Activated CD4-positive, alpha-beta T cell treated with anti-CD3 and anti-CD28 coated beads, Interleukin-10, Interleukin-2, amounts not matched to agents 100 ng/mL and 50 ng/mL, durations not matched to agents 16 hours and 8 hours (primary cell): ENCODE measurements at places on chromosomes 5 and 9.

DNA sequence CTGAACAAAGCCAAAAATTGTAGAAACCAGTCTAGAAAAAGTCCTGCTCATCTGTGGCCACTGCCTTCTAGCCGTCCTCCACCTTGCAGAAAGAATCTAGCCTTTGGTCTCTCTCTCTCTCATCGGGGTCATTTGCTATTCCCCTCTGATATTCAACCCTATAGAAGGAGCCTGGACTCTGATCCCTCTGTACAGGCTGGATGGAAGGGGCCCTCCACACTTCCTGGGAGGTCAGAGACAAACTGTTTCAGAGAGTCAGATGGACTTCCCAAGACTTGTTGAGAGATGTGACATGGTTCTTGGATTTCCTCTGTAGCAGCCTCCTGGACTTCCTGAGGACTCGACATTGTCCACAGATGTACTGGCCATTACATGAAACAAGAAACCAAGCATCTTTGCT lies 85.0 kb upstream of the RUSC2 start:
- no peak for DNase-seq

DNA sequence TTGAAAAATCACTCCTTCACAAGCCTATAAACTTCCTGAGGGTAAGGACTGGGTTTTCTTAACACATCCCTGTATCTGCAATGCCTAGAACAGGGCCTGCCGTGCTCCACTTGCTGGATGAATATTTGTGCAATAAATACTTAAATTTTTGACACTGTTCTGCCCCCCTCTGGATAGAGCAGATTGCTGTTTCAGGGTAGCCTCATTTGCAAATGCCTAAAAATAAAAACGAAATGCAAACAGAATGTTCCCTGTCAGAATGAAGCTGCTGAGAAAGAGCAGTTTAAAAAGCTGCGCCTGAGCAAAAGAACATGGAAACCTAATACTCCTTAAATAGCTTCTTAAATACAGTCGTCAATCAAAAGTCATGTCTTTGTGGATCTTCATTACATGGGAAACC lies 385.3 kb downstream of the PRELID2 start:
- DNase-seq = no peak

- DNase-seq = no peak
Observed at GRCh38 chr9:69085569-69086283, 50.2 kb downstream of the FXN start.

- DNase-seq = no peak
Observed at GRCh38 chr9:101587332-101588043, 7.3 kb downstream of the PPP3R2 start.

DNA sequence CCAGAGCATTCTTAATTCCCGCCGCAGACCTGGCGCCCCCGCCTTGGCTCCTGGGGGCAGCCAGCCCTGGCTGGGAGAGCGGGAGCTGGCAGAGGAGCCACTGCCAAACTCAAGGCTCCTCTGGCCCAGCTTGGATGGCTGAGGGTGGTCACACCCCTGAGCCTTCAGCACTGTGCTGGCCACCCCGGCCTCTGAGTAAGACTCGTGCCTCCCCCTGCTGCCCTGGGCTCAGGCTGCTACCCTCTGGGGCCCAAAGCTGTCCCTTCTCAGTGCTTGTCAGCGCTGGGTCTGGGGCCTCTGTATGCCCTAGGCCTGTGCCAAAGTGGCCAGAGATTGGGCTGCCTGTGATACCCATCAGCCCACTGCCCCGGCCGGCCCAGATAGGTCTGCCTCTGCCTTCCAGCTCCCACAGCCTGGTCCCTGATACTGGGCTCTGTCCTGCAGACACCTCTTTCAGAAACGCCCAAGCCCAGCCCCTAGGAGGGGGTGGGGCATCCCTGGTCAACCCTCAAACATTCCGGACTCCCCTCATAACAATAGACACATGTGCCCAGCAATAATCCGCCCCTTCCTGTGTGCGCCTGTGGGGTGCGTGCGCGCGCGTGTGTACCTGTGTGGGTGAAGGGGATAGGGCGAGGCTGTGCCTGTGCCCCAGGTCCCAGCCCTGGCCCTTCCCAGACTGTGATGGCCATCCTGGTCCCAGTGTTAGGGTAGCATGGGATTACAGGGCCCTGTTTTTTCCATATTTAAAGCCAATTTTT lies 4.4 kb upstream of the PRR7 start:
- no peak for DNase-seq

GRCh38 chr9:107737987-107738743 lies 248.6 kb upstream of the KLF4 start:
- DNase-seq = no peak

- peak; percentile 81 for DNase-seq
Observed at GRCh38 chr5:156934450-156935211, 28.4 kb downstream of the TIMD4 start.

DNA sequence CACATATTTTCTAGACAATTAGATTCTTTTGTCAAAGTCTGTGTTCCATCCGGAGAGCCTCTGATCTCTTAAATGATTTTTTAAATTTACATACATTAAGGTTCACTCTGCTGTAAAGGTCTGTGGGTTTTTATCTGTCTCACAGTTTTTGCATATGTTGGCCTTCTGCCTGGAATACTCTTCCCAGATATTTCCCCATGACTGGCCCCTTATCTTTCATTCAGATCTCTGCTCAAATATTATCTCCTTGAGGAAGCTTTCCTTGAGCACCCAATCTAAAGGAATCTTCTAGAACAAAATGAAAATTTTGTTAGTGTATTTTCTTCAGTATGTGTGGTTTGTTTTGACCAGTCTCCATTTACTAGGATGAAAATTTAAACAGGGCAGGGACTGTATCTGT lies 26.3 kb downstream of the FAF2 start:
- no peak for DNase-seq

DNA sequence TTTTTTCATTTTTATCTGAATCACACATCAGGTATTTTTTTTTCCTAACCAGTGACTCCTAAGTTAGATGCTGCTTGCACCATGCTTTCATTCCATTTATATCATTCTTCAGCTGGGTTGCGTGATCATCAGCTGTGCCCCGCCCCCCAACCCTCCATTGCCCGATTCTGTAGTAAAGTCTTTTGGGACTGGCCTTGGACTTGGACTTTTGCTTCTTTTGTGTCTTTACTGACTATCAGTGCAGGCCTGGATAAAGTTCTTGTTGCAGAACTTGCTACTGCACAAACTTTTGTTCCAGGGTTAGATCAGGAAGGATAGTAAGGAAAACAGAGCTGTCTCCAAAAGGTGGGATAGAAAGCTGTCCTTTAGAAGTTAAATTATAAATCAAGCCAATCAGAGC lies 38.5 kb downstream of the SLC22A5 start:
- no peak for DNase-seq

- no peak for DNase-seq
Observed at GRCh38 chr9:79387101-79387835, 184.5 kb upstream of the TLE4 start.

GRCh38 chr9:127546125-127546832 lies 65.8 kb upstream of the STXBP1 start:
- no peak for DNase-seq

GRCh38 chr9:25449503-25449902 lies 228.7 kb downstream of the TUSC1 start:
- DNase-seq = no peak

GRCh38 chr9:31347082-31347617 lies 1037.3 kb upstream of the ACO1 start:
- peak; percentile 71 for DNase-seq

- DNase-seq = peak; percentile 13
Observed at GRCh38 chr5:62395210-62395950, 8.3 kb downstream of the DIMT1 start.

DNA sequence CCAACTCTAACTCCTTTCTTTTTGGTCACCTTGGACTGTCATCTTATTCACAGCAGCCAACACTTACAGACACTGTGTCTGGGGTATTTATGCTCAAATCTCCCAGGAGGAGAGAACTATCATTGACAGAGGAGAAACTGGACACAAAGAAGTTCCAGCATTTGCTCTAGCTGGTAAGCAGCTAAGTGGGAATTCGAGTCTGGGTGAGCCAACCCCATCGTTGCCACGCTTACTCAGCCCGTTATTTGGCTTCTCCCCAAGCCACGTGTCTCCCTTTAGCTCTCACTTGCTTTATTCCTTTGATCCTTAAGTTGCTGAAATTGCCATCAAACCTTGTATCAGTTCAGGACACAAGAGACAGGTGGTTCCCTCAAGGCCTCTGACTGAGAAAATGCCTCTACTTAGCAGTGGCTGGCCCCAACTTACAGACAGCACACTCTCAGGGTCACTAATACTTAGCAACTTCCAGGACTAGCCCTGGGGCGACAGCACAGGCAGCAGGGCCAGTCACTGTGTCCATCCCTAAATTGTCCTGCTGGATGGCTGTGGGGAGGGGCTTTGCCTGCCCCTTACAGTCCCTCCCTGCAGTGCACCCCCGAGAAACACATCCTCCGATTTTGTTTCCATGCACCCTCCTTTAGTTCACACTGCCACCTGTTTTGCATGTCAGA lies 1.4 kb downstream of the SLC36A2 start:
- no peak for DNase-seq

DNA sequence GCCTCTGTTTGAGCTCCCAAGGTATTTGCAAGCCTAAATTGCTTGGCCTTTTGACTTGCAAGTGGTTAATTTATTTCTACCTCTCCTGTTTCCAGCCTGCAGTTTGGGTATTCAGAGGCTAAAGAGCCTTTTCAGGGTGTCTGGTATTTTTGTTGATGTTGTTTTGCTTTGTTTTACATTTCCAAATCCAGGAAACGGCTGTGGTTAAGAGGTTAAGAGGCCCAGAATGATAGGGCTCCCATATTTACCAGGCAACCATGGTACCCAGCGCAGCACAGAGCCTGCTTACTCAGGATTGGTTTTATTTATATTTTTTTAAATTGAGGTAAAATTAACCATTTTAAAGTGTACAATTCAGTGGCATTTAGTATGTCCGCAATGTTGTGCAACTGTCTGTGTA lies 92.1 kb downstream of the PDZD2 start:
- DNase-seq = peak; percentile 21

GRCh38 chr5:93406971-93407401 lies 174.0 kb downstream of the NR2F1-AS1 start:
- no peak for DNase-seq

DNA sequence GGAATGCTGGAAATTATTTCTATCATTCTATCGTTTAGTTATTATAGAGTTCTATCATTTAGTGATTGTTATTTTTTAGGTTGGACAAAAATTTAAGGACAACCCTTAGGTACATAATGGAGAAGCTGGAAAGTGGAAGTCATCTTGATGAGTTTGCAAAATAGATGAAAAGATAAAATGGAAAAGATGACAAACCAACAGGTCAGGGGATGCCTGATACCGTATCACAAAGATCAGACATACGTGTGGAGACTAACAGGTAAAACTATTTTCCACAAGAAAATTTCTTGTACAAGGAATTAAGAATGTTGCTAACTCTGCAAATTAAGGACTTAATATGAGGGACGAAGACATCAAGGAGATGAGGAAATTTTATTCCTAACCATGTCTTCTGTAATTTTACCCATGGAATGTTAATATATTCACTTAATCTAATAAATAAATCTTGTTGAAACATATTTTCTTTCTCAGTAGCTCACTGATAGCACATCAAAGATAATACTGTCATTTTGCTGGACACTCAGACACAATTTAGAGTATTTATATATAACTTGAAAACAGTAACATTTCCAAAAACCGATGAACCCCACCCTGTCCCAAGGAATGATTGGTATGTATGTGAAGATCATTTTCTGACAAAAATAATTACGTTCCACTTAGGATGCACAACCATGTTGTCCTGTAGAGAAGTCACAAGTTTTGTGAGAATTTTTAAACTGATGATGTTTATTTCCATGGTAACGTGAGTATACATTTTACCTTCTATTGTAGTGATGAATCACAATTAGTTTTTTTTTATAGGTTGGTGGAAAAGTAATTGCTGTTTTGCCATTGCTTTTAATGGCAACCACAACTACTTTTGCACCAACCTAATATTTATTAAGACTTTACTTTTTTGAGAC lies 2.6 kb downstream of the LURAP1L start:
- no peak for DNase-seq

DNA sequence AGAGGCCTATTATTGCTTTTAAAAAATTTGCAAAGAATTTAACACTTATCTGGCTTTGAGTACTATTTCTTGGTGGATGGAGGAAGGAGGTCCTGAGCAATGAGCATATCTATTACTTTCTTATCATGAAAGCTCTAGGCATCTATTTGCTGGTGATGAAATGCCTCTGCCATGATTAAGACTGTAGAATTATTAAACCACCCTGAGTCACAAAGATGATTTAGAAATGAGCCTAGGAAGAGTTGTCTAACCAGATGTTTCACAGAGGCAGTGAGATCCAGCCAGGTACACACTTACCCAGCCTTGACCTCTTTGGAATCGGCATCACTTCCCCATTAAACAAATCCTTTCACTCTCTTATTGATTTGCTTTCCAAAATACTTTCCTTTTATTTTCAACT lies 304.4 kb upstream of the KIF2A start:
- no peak for DNase-seq

- DNase-seq = no peak
Observed at GRCh38 chr5:81767097-81767496, 16.2 kb upstream of the SSBP2 start.

DNA sequence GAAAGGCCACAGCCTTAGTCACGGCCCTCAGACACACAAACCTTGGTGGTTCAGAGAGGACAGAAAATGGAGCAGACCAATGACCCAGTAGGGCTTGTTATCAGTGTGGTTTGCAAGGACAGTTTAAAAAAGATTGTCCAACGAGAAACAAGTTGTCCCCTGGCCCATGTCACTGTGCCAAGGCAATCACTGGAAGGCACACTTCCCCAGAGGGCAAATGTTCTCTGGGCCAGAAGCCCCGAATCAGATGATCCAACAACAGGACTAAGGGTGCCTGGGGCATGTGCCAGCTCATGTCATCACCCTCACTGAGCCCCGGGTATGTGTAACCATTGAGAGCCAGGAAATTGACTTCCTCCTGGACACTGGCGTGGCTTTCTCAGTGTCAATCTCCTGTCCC lies 950.1 kb upstream of the CTNND2 start:
- no peak for DNase-seq

- DNase-seq = no peak
Observed at GRCh38 chr5:9071074-9071473, 474.8 kb downstream of the SEMA5A start.

- no peak for DNase-seq
Observed at GRCh38 chr5:81350507-81350906, 43.4 kb downstream of the ACOT12 start.

GRCh38 chr9:15205632-15206420 lies 101.2 kb downstream of the TTC39B start:
- no peak for DNase-seq

- DNase-seq = peak; percentile 36
Observed at GRCh38 chr5:14663734-14664269, 716 bp upstream of the OTULIN start.

DNA sequence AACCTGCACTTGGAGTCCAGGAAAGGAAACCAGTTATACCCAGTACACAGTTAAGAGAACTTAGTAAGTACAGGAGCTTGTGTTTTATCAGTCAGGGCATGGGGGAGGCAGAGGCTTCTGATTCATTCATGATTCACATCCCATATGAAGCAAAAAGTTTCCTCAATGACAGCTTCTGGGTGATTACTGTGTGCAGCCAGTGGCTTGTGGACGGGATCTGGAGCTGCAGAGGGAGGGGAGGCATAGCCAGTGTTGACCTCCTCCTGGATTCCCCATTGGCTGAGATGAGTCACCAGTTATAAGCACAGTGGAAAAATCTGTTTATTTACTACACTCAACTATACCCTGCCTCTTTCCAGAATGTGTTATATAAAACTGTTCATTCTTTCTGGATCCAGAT lies 17.7 kb downstream of the IL31RA start:
- peak; percentile 67 for DNase-seq

GRCh38 chr5:110702704-110703103 lies 23.8 kb downstream of the TMEM232 start:
- DNase-seq = no peak
